NCI-H187 (cell line): ENCODE measurements at places on chromosomes 16 and 17.

DNA sequence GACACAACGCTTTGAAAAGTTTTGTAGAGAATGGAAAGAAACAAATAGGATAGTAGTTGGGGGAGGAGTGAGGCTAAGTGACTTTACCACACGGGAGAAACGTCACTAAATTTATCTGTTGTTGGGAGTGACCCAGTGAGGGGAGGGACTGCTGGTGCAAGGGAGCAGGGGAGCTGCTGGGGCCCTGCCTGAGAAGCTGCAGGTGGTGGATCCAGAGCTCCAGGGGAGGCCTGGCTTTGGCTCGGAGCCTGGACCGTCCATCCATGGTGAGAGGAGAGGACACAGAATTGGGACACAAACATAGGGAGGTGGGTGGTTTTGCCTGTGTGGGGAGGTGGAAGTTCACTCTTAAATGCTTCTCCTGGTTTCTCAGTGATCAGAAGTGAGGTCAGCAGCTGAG is 107.6 kb downstream of the GOSR1 start:
- no peak for DNase-seq

DNA sequence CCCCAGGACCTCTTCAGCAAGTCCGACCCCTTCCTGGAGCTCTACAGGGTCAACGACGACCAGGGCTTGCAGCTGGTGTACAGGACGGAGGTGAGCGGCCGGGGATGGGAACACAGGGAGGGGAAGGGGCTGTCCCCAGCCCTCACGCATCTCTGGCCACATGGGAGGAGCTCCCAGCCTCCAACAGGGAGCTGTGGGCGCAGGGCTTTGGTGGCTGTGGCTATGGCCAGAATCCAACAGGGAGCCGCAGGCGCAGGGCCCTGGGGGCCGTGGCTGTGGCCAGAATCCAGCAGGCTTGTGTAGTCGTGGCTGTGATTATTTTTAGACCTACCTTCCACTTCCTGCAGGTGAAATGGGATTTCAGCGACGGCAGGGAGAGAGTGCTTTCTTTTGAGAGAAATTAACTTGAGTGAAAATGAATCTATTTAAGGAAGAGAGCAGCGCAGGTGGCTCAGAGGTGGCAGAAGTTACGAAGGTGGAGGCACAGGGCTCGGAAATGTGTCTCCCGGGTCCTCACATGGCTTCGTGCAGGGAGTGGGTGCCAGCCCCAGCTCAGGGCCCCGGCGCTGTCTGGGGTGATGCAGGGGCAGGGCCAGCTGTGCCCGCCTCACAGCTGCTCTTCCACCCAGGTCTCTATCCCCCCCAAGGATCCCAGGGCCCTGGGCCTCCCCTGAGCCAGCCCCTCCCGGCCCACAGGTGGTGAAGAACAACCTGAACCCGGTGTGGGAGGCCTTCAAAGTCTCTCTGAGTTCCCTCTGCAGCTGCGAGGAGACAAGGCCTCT is 9.4 kb downstream of the CPNE7 start:
- DNase-seq = no peak

DNA sequence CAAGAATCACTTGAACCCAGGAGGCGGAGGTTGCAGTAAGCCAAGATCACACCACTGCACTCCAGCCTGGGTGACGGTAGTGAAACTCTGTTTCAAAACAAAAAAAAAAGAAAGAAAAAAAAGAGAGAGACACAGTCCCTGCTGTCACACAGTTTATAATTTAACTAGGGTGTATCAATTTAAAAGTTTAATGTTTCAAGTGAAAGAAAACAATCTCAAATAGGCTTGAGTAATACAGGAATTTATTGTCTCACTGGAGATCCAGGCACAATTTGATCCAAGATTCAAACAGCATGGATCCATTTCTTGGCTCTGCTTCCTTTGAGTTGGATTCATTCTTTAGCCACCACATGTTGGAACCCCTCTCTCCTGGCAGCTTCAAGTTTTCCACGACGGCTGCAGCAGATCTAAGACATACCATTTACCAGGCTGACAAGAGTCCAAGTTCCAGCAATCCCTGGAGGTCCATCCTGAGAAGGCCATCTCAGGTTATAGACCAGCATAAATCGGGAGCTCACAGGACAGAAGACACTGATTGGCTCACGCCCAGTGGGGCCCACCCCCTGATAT is 97.5 kb downstream of the YPEL2 start:
- DNase-seq = no peak

- DNase-seq = no peak
These were observed 7.8 kb downstream of the RARA start for GRCh38 chr17:40316571-40317344.

DNA sequence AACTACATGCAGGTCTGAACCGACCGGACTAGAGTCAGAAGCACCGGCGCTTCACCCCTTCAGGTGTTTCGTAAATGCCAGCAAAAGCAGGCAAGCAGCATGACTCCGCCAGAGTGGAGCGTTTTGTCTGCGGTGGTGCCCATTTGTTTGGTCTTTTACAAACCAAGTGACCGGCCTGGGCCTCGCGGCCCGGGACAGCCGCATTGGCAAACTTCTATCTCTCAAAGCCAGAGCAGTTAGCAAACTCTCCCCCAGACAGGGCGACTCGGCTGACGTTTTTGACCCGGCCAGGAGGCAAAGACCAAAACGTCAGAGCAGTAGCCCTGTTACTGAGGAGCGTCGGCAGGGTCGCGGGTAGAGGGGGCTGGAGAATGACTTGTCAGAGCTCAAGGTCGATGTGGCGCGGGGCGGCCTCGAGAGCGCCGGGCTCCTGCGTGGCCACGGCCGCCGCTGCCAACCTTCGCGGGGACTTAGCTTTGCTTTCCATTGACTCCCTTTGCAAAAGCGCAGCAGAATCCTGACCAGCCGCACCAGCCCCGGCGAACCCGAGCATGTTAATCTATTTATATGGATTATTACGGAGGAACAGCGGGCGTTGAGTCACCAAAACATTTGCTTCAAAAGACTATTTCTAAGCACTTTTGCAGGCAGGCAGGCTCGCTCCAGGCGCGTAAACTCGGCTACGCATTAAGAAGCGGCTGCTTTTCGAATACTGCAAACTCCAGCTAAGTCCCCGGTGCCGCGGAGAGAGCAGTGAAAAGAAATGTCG is 763 bp upstream of the SOX9 start:
- no peak for DNase-seq

DNA sequence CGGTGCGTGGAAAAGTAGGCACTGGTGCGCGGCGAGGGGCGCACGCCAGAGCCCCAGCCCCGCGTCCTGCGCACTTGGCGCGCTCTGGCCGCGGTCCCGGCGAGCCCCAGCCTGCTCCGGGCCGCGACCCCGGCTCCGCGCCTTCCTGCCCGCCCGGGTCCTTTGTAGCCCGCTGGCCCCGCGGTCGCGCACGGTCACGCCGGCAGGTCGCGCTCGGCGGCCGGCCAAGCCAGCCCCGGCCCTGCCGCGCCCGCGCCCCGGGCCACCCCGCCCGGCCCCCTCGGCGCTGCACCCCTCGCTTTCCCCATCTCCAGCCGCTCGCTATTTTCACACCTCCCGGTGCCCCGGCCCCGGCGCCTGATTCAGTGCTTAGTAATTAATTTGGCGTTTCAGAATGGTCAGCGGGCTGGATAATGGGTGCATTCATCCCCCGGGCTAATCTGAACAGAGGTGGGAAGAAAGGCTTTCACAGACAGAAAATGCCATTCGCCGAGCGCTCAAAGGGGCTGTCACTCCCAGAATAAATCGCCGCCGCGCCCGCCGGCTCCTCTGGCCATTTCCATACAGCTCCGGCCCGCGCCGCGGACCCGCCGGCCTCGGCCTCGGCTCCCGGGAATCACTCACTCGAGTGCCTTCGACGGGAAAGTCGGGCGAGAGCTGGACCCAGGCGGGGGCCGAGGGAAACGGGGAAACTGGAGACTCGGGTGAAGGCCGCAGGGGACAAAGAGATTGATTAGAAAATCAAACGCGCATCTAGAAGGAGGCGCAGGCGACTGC is 17.8 kb upstream of the NTN1 start:
- DNase-seq = no peak

DNA sequence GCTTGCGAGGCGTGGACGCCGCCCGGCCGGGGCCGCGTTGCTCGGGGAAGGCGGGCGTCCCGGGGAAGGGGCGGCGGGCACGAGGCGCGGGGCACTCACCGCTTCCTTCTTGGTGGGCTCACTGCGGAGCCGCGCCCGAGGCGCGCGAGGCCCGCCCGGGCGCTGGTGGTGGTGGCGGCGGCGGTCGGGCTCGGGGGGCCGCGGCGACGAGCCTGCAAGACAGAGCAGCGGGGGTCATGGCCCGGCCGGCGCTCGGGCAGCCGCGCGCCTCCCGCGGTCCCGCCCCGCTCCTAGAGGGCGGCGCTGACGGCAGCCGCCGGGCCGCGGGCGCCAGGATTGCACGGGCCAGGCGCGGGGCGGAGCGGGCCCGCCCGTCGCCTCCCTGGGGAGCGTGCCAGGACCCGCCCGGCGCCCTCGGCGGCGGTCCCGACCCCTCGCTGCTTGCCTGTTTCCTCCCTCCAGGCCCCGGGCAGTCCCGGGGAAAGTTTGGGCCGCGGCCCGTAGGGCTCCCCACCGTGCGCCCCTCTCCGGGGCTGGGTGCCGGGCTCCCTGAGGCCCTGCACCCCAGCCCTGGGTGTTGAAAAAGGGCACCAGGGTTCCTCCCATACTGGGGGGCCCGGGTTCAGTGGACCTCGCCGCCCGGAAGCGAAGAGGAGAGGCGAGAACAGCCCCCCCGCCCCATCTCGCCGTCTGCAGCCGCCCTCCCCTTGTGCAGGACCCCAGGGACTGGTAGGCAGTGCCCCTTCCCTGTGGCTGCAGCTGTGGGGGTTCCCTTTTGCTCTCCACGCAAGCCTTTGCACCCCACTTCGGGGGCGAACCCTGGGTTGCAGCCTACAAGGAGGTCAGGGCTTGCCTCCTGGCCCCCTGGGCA is at the start of gene C16orf74:
Gene C16orf74, minus strand, starts transcription at position 270 of the 871 bp plus-strand sequence. CDS start 15,879 bp downstream, outside the sequence.
- DNase-seq = no peak

- no peak for DNase-seq
These were observed 3.0 kb downstream of the HOXB6 start for GRCh38 chr17:48601539-48602425.

GRCh38 chr17:40433551-40434415 is 9.5 kb upstream of the IGFBP4 start:
- no peak for DNase-seq

- no peak for DNase-seq
These were observed 267.7 kb downstream of the ABCC12 start for GRCh38 chr16:47888142-47888541.

- no peak for DNase-seq
These were observed 25.5 kb upstream of the MYO15B start for GRCh38 chr17:75561927-75562603.

- no peak for DNase-seq
These were observed 1062.7 kb upstream of the EEF2KMT start for GRCh38 chr16:6160303-6160702.

GRCh38 chr16:56950881-56951771 is 10.6 kb upstream of the CETP start:
- DNase-seq = no peak

GRCh38 chr17:21463204-21463661 is 87.1 kb downstream of the KCNJ12 start:
- no peak for DNase-seq

- DNase-seq = no peak
These were observed 295.1 kb upstream of the SOX9 start for GRCh38 chr17:71825687-71826086.

GRCh38 chr16:80377096-80377956 is 163.5 kb upstream of the DYNLRB2 start:
- DNase-seq = no peak

DNA sequence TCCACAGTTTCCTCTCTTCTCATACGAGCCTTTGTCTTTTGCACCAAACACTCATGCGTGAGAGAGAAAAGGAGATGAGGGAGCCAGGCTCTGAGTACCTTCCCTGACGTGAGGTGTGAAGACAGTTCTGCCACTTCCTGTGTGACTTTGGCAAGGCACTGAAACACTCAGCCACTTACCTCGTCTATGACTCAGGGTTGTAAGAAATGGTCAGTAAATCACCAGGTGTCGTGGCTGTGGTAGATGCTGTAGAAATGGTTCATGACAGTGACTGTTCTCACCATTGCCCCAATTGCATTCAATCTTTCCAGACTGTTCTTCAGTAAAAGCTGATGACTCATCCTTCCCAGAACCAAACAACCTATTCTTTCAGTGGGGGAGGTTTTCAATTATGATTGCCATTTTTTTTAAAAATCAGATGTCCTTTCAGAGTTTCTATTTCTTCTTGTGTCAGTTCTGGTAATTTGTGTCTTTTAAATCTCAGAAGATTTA is 49.2 kb upstream of the CBFA2T3 start:
- no peak for DNase-seq

DNA sequence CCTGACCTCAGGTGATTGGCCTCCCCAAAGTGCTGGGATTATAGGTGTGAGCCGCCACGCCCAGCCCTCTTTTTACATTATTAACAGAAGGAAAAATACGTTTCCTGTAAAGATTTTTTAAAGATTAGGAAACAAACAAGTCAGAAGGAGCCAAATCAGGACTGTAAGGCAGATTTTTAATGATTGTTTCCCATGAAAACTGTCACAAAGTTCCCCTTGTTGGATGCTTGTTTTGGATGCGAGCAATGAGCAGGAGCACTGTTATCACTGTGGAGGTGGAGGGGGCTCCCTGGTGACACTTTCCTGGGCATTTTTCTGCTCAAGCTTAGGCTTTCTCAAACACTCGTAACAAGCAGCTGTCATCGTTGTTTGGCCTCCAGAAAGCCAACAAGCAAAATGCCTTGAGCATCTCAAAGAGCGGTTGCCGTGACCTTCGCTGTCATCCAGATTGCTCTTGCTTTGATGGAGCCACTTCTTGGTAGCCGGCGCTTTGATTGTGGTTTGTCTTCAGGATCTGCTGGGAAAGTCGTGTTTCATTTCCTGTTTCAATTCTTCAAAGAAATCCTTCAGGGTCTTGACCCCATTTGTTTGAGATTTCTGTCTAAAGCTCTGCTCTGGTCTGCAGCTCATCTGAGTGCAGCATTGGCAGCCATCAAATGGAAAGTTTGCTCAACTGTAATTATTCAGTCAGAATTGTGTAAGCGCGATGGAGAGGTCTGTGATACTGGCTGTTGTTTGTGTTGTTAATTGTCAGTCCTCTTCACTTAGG is 128.7 kb downstream of the RPTOR start:
- DNase-seq = peak; percentile 35

DNA sequence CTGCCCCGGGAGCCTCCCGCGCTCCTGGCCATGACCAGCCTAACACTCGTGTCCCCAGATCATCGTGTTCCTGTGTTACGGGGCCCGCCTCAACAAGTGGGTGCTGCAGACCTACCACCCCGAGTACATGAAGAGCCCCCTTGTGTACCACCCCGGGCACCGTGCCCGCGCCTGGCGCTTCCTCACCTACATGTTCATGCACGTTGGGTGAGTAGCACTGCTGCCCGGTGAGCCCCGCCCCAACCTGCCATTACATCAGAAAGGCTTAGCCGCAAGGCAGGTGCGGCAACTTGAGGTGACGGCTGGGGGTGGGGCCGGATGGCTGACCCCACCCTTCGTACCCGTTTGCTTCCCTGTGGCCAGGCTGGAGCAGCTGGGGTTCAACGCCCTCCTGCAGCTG is 1.4 kb downstream of the RHBDL1 start:
- DNase-seq = peak; percentile 92
